ENCODE measurements at places on chromosomes 2 and 18. TPM values are rescaled to one million over a fixed set of nuclear protein-coding genes. Genes with fewer than 3 reads are reported as not detected.

- no peak for DNase-seq
Observed at GRCh38 chr2:230777721-230778120, 65.1 kb downstream of the CAB39 start.

GRCh38 chr2:171655586-171655985 lies 31.7 kb upstream of the DYNC1I2 start:
- no peak for DNase-seq

DNA sequence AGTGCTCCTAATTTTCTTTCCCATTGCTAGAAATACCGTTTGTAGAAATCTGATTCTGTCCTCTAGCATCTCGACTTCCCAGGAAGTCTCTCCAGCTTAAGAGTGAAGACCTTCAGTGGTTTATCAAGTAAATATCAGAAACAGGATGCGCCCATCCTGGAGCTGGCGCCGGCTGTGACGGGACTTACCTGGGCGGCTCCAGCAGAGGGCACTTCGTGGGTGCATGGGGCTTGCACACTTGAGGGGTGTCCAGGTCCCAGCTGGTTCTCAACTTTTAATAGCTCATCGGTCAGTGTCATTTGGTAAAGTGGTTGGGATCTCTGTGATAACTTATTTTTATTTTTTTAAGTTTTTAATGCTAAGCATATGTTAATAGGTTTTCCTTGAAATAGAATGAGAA lies 167.0 kb upstream of the TPO start:
- DNase-seq = no peak

DNA sequence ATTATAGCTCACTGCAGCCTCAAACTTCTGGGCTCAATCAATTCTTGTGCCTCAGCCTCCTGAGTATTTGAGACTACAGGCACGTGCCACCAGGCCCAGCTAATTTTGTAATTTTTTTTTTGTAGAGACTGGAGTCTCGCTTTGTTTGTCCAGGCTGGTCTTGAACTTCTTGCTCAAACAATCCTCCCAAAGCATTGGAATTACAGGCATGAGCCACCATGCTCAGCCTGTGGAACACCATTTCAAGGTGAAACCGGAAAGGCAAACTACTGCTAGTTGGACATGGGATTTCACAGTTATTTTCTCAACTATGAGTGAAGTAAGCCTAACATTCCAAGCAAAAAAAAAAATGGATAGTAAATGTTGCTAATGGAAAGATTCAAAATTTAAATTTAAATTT lies 20.9 kb upstream of the TGIF1 start:
- no peak for DNase-seq

GRCh38 chr2:149903626-149904025 lies 316.1 kb upstream of the MMADHC start:
- no peak for DNase-seq

- no peak for DNase-seq
Observed at GRCh38 chr2:188898261-188898660, 75.9 kb upstream of the COL3A1 start.

GRCh38 chr2:108920-109809 lies 62.9 kb upstream of the FAM110C start:
- no peak for DNase-seq

- no peak for DNase-seq
Observed at GRCh38 chr2:15325296-15325695, 235.8 kb downstream of the NBAS start.

GRCh38 chr2:9519250-9519649 lies 36.4 kb downstream of the ADAM17 start:
- no peak for DNase-seq

GRCh38 chr18:1270081-1270480 lies 365.4 kb downstream of the ADCYAP1 start:
- no peak for DNase-seq

DNA sequence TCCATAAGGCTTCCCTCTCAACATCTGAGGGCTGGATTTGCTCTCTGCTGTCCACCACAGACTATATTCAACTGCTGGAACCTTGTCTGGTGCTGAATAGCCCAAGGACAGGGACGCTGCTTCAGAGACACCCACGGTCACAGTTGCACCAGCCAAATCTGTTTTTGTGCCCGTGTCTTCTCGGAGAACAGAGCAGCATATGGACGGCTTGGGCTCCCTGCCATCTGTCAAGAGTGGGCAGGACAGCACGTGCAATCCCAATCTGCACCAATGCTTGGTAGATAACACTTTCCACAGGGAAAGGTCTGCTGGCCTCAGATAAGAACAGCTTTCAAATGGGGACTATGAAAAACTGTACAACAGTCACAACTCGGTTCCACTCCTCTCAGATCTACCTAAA lies 466.1 kb downstream of the TGIF1 start:
- no peak for DNase-seq

- DNase-seq = no peak
Observed at GRCh38 chr18:28088477-28088876, 88.5 kb downstream of the CDH2 start.

- DNase-seq = no peak
Observed at GRCh38 chr2:55875434-55876135, 48.0 kb downstream of the EFEMP1 start.

DNA sequence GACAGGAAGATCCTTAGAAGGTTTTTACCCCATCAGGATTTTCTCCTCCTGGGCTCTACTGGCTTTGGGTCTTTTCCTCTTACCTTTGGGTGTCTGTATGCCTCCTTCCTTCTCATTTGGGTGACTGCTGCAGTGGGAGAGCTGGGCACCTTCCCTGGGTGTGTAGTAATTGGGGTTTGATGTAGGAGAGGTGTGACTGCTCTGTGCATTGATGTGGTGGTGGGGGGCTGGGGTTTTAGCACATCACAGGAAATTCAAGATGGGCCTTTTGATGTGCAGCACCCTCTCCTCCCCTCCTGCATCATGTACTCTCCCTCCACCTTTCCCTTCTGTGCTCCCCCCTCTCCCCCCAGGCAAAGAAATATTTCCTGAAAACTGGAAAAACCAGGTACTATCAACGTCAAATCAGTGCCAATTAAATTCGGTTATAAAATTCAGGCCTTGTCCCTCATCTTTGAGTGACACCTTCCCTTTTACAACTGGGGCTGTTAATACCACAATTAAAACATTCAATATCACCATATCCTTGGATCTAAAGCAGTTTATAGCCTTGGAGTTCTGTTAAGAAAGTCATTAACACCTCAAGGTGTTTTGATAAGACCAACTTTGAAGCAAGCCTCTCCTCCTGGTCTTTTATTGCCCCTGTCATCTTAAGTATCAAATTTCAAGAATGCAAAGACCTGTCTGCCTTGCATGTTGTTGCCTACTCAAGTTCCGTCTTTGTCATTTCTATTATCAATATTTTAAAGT lies 23.3 kb downstream of the EDAR start:
- no peak for DNase-seq

DNA sequence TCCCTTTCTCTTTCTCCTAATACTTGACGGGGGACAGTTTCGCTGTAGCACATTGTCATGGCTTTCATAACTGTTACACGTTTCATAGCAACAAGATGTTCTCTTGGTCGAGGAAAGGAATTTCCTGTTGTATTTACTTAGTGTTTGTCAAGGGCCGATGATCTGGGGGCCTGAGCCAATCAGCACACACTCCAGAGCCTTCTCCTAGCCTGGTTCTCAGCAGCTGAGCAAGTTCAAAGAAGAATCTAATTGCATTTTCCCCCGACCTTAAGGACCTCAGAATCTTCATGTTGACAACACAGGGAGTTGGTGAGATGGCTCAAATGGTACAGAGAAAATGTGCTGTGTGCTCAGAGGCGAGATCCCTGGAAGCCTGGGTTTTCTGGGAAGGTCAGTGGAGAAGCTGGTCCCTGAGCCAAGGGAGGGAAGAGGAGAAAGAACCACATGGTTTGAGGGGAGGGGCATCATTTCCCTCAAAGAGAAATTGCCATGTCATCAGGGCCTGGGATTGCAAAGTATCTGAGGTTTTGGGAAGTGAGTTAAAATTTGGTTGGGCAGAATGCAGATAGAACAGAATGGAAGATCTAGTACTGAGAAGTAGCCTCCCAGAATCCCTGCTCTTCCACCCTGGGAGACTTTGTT lies 76.9 kb upstream of the AGAP1 start:
- no peak for DNase-seq

DNA sequence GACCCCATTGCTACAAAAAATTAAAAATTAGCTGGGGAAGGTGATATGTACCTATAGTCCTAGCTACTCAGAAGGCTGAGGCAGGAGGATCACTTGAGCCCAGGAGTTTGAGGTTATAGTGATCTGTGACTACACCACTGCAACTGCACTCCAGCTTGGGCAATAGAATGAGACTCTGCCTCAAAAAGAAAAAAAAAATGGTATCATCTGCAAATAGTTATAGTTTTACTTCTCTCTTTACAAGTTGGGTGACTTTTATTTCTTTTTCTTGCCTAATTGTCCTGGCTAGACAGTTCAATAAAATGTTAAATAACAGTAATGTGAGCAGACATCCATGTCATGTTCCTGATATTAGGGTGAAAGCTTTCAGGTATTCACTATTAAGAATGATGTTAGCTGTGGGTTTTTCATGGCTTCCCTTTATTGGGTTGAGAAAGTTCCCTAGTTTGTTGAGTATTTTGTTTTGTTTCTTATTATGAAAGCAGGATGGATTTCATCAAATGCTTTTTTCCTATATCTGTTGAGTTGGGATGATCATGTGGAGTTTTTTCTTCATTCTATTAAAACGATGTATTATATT lies 24.9 kb upstream of the ACOXL start:
- DNase-seq = no peak

DNA sequence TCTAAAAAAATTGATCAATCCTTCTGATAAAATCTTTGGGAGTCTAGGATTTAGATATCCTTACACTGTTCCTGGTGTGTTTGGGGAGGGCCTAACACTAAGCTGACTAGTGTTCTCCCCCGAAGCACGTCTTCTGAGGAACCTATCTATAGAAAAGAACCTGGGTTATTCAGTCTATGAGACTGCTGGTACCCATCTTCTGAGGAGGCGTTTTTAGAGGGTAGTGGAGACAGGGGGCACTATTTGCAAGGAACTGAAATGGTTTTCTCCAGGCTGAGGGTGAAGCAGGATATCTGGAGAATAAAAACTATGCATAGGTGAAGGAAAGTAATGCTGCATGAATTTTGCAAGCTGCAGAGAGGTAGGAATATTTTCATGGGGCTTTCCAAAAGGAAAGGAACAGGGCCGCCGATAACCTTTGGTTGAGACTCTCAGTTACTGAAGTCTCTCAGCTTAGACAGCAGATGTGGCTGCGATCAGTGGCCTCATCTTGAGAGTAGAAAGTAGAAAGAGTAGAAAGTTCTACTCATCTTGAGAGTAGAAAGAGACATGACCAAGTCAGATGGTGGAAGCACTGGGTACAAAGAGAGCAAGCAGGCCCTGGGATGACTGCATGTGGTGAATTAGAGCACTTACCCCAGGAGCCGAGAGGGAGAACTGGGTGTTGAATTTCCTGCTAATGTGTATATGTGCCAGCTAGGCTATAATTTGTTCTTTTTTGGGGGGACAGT lies 31.8 kb upstream of the KCNE4 start:
- no peak for DNase-seq

- no peak for DNase-seq
Observed at GRCh38 chr2:155235710-155236109, 537.2 kb downstream of the KCNJ3 start.

DNA sequence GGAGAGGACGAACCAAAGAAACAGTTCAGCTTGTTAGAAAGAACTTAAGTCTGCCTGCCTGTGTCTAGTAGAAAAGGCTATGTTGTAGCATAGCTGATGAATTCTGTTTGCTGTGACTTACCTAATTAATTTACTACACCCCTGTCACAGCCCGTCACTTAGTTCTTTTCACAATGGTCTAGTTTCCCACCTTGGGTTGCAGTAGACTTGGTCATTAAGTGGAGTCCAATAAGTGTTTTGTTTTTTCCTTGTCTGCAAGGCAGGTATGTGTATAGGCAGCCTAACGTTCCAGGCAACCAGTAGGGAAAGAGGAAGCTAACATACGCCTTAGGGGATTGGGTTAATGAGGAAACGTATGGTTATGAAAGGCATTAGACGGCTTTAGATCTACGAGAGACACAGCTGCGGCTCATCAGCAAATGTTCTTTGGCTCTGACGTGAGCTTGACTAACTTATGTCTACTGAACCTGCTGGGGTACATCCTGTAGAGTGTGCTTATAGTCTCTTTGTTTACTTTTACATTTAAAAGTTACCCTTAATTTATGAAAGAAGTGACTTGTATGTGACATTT lies 180.1 kb downstream of the PRPF40A start:
- DNase-seq = no peak

DNA sequence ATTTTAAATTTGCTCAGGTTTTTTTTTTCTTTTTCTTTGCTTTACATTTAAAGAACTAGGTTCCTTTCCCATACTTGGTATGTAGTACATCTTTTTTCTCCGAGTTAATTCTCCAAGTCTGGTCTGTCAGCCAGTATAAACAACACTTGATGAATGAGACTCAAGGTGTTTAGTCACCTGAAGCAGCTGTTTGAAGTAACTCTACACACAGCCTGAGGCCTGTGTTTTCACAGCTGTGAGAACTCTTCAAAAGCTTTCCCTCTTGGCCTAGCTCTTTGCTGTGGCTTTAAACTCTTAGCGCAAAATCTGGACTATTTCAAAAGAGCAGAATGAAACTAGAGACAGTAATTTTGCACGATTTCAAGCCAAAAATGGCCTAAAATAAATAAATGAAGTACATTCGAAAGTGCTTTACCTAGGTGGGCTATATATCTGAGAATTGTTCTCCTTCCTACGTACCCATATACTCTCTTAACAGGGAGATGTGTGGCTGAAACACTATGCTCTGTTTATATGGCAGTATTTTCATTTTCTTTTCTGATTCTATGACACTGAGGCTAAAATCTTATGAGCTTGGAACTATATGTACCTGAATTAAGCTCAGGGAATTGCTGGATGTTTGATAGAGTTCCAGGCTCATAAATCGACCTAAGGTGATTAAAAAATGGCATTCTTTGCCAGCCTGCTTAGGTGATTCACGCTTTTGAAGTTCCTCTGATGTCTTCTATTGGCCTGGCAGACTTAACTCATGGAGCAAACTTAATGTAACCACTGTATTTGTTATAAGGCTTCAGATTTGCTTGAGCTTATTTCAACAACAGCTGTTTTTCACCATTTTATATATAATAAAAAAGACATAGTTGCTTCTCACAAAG lies 1044.1 kb upstream of the ZEB2 start:
- DNase-seq = no peak

GRCh38 chr2:196884368-196884767 lies 42.1 kb downstream of the PGAP1 start:
- DNase-seq = no peak

- no peak for DNase-seq
Observed at GRCh38 chr2:118387509-118387908, 299.2 kb downstream of the INSIG2 start.

The ABCG5 gene
- not detected for total RNA-seq

The TTR gene
- not detected for total RNA-seq

The MCFD2 gene
- 57.1 TPM for total RNA-seq

The CTDSP1 gene
- total RNA-seq = 85.1 TPM

The SPEG gene
- total RNA-seq = 103 TPM

The TIGD1 gene
- 1.7 TPM for total RNA-seq

All from Right ventricle myocardium superior (tissue), 1 donor.